ENCODE measurements at places on chromosomes 2 and 18. TPM values are rescaled to one million over a fixed set of nuclear protein-coding genes. Genes with fewer than 3 reads are reported as not detected.

- DNase-seq = no peak
Observed at GRCh38 chr2:16238001-16238761, 297.8 kb downstream of the MYCN start.

- DNase-seq = no peak
Observed at GRCh38 chr18:801137-801536, 10.9 kb downstream of the YES1 start.

GRCh38 chr2:223365158-223365679 is 236.9 kb downstream of the SCG2 start:
- DNase-seq = no peak

- no peak for DNase-seq
Observed at GRCh38 chr2:27143285-27143684, 4.1 kb upstream of the PRR30 start.

The DES gene
- total RNA-seq = 0.80 TPM
